ENCODE measurements at places on chromosomes 1 and 21.
A peak's percentile ranks its signal among the peaks of the same experiment; 100 is the strongest.

GRCh38 chr1:218294546-218294945 lies 9.5 kb downstream of the RRP15 start:
- DNase-seq, result no peak

GRCh38 chr1:96557336-96557735 lies 164.2 kb upstream of the PTBP2 start:
- DNase-seq, result no peak

GRCh38 chr1:185427264-185427663 lies 110.2 kb upstream of the IVNS1ABP start:
- DNase-seq, result no peak

GRCh38 chr21:19141511-19141910 lies 737.9 kb upstream of the TMPRSS15 start:
- no peak for DNase-seq

DNA sequence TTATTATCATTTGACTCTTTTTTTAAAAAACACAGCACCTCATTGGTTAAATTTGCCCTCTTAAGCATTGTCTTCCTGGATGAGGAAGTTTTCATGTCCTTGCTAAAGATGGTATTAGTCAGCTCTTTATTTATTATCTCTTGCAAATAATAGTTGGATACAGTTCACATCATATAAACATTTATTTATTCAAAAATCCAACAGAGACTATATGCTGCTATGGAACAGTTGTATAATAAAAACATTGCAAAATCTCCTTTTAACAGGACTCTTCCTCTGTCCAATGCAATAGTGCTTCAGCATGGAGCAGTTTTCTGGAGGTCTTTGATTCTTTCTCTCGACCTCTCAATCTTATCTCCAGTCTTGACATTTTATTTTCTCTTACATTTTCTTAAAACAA lies 49.5 kb upstream of the VCAM1 start:
- DNase-seq, result no peak

DNA sequence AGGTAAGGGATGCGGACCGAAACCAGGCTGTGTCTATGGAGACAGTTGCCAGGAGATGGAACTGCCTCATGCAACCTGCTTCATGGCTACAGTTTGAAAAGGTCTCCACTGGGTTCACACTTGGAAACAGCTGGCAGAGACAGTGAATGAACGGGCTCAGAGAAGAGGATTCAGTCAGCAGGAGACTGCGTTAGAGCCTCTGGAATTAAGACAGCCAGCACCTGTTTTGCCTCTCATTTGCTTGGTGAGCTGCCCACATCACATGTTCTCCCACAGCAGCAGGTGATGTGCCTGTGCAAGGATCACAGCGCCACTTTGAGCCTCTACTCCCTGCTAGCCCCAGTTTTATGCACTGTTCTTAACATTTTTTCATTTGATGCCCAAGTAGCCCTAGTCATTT lies 321.0 kb downstream of the PLPP3 start:
- no peak for DNase-seq

- no peak for DNase-seq
Measured at GRCh38 chr1:44650159-44650831, 24.0 kb downstream of the TMEM53 start.

DNA sequence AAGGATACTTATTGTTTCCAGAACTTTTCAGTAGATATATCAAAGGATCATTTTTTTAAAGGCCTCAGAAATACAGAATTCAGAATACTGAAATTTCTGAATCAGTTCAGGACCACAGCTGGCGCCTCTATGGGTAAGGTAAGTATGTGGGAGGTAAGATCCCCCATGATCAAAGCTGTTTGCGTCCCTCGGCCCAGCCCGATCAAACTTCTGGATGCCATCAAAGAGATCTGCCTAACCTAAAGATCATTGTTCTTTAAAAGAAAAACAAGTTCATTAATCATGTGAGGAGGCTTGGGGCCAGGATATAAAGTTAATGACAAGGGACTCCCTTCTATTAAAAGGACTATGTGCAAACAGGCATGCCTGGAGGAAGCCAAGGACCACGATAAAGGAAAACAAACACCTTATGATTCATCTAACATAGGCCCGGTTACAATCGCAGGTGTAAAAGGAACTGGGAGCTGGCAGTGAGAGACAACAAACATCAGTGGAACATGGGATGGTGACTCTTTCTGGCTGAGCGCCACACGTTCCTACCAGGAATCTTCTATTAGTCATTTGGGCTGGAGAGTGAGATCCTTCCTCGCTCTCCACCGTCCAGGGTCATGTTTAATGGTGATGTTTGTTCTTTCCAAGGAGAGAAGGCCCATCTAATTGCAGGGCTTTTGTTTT lies 2.8 kb upstream of the BACE2 start:
- DNase-seq, result no peak

- DNase-seq, result no peak
Measured at GRCh38 chr1:180887841-180888240, 24.9 kb upstream of the KIAA1614 start.

DNA sequence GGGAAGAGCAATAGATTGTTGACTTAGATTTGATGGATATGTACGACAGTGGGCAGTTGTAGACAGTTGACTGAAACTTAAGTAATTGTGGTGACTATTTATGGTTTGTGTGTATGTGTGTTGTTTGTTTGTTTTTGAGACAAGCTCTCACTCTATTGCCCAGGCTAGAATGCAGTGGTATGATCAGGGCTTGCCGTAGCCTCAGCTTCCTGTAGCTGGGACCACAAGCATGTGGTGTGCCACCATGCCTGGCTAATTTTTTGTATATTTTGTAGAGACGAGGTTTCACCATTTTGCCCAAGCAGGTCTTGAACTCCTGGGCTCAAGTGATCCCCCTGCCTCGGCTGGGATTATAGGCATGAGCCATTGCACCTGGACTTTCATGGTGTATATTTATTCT lies 9.8 kb downstream of the SDHC start:
- peak; percentile 29 for DNase-seq

- peak; percentile 83 for DNase-seq
Measured at GRCh38 chr1:155174324-155175280, 953 bp downstream of the TRIM46 start.

DNA sequence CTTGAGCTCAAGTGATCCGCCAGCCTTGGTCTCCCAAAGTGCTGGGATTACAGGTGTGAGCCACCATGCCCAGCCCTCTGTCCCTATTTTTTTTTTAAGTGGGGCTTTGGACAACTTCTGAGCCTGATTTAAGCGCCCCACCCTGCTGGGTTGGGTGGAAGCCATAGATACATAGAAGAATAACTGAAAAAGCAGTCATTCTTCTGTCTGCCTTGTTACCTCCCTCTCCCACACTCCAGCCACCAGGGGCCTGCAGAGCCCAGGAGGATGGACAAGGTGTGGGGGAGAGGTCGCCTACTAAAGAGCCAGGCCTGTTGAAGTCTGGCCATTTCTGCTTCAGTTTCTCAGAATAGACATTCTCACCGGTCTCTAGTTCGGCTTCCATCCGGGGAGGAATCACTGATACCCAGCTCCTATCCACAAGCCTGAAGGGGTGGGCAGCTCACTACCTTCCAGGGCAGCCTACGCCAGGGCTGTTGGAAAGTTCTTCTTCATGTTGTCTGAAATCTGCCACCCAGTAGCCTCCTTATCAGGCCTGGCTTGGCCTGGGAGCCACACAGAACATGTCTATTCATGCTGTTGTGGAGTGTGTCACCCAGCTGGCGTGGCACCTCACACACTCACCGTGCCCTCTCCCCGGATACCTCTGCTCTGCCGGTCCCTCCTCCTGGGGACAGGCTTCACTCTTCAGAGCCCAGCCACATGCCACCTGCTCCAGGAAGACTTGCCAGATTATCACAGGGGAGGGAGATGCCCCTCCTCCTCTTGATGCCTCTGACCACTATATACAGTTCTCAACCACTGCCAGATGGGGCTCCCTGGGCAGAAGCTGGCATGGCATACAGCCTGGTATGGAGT lies 27.7 kb downstream of the KNCN start:
- no peak for DNase-seq

- DNase-seq, result no peak
Measured at GRCh38 chr1:21667348-21668231, 1.6 kb downstream of the RAP1GAP start.

DNA sequence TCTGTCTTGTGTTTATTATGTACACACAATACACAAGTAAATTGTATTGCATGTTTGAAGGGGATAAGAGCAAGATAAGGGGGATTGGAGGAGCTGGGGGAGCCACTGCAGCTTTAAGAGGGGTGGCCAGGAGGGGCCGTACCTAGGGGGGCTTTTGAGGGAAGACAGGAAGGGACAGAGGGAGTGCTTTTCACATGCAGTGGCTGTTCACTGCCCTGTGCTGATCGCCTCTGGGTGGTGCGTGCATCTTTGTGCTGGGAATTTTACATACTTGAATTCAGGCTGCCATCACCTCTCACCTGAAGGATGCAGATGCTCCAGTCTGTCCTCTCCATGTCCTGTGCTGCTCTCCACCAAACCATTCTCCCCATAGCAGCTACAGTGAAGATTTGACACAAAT lies 179.5 kb downstream of the PTPRU start:
- DNase-seq, result no peak

DNA sequence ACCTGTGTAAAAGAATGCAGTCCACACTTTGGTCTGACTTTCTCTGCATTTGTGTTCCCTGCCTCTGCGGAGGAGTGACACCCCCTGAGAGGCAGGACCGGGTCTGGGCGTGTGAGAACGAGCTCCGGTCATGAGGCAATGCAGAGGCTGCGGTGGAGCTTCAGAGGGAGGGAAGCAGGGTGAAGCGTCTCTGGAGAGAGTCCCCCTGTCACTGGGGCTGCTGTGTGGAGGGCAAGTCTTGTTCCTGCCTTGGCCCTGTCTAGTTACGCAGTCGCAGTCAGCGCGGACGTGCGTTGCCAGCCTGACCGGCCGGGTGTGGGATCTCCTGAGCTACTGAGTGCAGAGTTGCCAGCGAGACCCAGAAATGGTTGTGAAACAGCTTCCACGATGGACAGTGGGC lies 48.5 kb downstream of the BACE2 start:
- DNase-seq, result no peak

- no peak for DNase-seq
Measured at GRCh38 chr1:32404946-32405345, 10.7 kb upstream of the BSDC1 start.

DNA sequence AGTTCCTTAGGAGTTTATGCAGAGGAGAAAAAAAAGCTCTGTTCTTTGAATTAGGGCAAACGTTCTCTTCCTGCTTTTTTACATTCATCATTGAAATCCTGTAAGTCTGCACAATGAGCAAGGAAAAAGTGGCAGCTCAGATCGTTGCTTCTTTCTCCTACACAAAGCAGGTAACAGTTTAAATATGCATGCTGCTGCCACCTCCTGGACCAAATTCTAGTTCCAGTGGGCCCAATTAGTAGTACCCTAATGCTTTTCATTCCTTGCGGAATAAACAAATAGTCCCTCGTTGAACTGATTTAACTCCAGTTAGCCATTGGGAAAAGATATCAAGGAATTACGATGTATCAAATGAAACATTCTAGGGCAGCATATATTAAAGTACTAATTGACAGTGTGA lies 20.1 kb downstream of the YTHDF2 start:
- no peak for DNase-seq

- DNase-seq, result no peak
Measured at GRCh38 chr1:98672189-98672588, 10.7 kb downstream of the SNX7 start.

- DNase-seq, result no peak
Measured at GRCh38 chr21:41923631-41924367, 30.0 kb downstream of the C2CD2 start.

DNA sequence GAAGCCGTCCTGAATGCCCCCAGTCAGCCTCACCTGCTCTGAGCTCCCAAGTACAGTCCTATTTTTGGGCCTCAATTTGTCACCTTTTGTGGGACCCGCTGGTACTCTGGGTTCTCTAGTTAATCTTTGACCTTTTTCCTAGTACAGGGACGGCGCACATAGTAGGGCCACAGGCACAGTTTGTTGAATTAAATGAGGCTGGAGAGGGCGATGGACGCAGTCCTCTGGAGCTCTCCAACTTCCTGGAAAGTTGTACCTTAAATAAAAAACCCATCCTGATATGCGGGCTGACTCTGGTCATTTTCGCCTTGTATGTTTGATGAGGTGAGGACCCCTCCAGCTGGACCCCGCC lies 4.8 kb downstream of the FAM110D start:
- DNase-seq, result no peak

DNA sequence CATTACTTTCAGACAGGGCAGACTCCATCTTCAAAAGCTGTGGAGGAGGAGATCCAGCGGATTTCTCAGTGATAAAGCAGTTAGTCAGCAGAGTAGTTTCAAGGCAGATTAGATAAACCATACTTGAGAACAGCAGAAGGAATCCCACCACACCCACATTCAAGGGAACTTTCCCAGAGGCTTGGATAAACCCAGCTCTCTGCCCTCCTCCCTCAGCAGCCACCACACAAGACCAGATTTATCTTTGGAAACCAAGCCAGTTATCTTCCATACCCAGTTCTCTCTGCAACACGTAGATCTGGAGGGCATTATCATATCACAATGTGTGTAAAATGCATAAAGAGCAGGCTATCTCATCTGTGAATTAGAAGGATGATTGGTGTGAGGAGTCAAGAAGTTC lies 40.2 kb downstream of the GFI1 start:
- no peak for DNase-seq

- peak; percentile 35 for DNase-seq
Measured at GRCh38 chr21:43027846-43028731, 47.5 kb downstream of the CBS start.

DNA sequence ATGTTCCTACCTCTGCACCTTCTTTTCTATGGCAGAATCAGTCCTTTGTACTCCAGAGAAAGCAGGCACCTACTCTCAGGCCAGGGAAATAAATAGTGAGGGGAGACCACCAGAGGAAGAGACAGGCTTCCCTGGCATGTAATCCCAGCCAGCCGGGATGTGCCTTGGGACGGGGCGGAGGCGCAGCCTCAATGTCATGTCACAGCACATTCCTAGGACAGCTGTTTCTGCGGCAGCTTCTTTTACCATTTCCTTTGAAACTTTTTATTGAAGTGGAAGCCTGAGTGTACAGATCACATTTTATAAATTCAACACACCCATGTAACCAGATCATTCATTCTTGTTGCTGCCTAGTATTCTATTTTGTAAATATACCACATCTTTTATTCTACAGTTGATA lies 67.9 kb upstream of the ZNF326 start:
- no peak for DNase-seq
